ENCODE measurements at places on chromosomes 1 and 21.
A peak's percentile ranks its signal among the peaks of the same experiment; 100 is the strongest.

GRCh38 chr1:234244482-234244881, 128.8 kb upstream of the COA6 start:
- no peak for DNase-seq

GRCh38 chr1:221045842-221046831, 166.9 kb downstream of the HLX start:
- DNase-seq, result no peak

GRCh38 chr1:156948708-156949107, 28.3 kb downstream of the LRRC71 start:
- no peak for DNase-seq

DNA sequence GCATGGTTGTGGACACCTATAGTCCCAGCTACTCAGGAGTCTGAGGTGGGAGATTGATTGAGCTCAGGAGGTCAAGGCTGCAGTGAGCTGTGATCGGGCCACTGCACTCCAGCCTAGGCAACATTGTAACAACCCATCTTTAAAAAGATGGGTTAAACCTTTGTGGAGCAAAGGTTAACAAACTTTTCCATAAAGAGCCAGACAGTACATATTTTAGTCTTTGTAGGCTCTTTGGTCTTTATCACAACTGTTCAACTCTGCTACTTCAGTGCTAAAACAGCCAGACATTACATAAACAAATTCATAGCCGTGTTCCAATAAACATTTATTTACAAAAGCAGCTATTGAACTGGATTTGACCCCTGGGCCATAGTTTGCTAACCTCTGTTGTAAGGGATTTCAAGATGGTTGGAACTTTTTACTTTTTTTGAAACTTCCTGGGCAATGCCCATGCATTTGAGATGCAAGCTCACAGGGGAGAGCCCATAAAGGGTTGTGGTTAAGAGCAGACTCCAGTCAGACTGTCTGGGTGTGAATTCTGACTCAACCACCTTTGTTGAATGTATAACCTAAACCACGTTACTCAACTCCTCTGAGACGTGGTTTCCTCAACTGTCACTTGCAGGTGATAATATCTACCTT, 10.8 kb downstream of the INAVA start:
- peak; percentile 78 for DNase-seq

- DNase-seq, result no peak
These were observed 100.5 kb upstream of the COA6 start for GRCh38 chr1:234272656-234273312.

- peak; percentile 71 for DNase-seq
These were observed 3.3 kb upstream of the UTP11 start for GRCh38 chr1:38009088-38009840.

All from CD4-positive, alpha-beta T cell treated with Interleukin-2 at 100 ng/mL for 4 hours (primary cell).